ENCODE measurements at places on chromosomes 2 and 18.

- DNase-seq = no peak
Observed at GRCh38 chr2:48829569-48829968, 74.0 kb upstream of the LHCGR start.

- DNase-seq = no peak
Observed at GRCh38 chr2:61181382-61182058, 19.5 kb downstream of the C2orf74 start.

DNA sequence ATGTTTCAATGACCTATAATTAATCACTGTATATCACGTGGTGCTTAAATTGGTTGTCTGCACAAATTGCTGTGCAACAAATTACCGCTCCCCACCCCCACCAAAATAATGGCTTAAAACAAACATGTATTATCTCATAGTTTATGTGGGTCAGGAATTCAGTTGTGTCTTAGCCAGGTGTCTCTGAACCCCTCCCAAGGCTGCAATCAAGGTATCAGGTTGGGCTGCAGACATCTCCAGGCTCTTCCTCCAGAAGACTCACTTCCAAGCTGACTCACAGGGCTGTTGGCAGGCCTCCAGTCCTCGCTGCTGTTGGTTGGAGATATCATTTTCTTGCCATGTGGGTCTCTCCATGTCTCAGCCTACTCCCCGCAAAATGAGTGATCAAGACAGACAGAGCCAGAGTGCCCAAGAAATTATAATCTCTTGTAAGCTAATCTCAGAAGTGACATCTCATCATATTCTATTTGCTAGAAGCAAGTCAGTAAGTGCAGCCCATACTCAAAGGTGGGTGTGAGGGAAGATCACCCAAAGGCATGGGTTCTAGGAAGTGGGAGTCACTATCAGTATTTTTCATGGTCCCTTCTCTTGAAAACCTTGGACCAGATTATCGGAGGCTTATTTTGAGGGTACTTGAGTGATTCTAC lies 38.4 kb downstream of the SPC25 start:
- DNase-seq = no peak

DNA sequence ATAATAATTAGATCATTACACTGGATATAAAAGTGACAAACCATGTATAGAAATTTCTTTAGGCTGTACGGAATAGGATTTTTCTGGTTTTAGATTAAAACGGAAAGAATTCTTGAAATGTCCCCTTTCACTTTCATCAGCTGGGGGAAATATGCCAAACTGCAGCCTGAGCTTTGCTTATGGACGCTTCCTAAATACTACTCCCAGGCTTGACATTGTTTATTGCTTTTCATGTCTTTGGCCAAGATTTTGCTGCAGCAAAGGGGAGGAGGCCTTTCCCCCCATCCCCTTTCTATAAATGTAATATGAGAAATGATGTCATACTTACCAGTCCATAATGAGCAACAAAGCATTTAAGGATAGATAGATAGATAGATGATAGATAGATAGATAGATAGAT lies 158.4 kb downstream of the MAP2 start:
- no peak for DNase-seq

GRCh38 chr2:6896930-6897759 lies 19.6 kb downstream of the RSAD2 start:
- DNase-seq = no peak
